ENCODE measurements at places on chromosomes 3 and 15.

DNA sequence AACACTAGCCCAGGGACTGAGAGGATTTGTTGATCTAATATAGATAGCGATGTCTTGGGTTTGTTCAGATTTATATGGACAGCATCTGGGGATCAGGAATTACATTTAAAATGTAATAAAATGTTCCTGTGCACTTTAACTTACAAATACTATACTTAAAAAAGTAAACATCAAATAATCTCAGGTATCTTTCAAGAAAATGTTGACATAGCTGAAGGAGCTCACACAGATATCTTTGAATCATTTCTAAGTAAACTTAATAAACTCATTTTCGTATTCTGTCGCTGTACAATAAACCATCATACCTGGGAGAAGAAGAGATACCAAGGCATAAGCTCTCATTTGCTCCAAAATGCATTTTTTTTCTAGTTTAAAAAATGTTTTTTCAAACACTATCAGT, 557.5 kb upstream of the NR2F2 start:
- DNase-seq: no peak

- DNase-seq: no peak
Observed at GRCh38 chr3:21041621-21042020, 709.4 kb downstream of the ZNF385D start.

GRCh38 chr3:148955544-148956346, 35.6 kb upstream of the GYG1 start:
- no peak for DNase-seq

- DNase-seq: no peak
Observed at GRCh38 chr15:46652266-46652665, 1017.4 kb downstream of the SQOR start.

- DNase-seq: no peak
Observed at GRCh38 chr3:100682056-100682853, 27.0 kb upstream of the TFG start.

GRCh38 chr3:46141813-46142212, 66.3 kb downstream of the CCR1 start:
- no peak for DNase-seq

DNA sequence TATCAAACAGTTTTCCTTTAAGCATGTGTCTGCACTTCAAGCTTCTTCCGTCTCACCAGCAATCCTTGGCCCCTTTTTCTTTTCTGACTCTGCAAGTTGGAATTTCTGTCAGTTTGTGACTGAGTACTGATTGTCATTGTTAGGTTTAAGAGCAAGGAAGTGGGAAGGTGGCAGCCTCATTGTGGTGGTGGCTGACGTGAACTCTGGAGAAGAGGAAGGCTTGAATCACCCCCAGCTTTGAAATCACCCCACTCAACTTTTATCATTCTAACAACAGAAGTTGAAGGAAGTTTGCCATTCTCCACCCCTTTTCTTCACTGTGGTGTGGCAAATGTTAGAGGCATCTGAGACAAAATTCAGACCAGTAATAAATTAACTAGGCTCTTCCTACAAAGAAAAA, 231.6 kb upstream of the AGTR1 start:
- DNase-seq: no peak

DNA sequence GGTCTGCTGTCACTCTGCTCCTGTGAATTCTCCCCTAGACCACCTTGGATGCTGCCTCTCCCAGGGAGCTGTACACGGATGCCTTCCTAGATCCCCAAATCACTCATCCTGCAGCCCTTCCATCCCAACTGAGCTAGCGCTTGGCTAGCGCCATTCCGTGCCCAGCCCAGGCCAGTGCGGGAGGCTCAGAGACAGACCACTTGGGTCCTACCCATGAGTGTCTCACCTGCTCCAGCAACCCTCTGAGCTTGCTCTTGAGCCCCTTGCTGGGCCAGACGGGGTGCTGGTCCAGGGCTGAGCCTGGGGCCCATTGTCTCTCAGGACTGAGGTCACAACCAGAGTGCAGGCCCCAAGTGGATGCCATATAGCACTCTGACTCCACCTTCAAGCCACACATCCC, 17.7 kb downstream of the SH2D7 start:
- DNase-seq: no peak

GRCh38 chr3:47888986-47889757, 86.2 kb downstream of the DHX30 start:
- no peak for DNase-seq

DNA sequence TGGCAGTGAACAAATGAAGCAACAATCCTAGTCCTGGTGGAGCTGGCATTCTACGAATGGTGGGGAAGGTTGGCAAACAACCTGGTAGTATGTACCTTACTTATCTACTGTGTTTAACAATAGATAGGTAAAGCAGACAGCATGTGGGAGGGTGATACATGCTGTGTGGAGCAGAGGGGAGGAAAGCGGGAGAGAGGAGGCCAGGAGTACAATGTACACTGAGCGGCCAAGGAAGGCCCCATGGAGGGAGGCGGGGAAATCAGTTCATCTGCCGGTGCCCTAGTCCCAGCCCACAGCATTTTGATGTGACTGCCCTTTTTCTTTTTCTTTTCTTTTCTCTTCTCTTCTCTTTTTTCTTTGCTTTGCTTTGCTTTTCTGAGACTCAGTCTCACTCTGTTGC, 5.3 kb upstream of the RHCG start:
- DNase-seq: no peak

- DNase-seq: no peak
Observed at GRCh38 chr3:4533489-4534443, 40.6 kb downstream of the ITPR1 start.

DNA sequence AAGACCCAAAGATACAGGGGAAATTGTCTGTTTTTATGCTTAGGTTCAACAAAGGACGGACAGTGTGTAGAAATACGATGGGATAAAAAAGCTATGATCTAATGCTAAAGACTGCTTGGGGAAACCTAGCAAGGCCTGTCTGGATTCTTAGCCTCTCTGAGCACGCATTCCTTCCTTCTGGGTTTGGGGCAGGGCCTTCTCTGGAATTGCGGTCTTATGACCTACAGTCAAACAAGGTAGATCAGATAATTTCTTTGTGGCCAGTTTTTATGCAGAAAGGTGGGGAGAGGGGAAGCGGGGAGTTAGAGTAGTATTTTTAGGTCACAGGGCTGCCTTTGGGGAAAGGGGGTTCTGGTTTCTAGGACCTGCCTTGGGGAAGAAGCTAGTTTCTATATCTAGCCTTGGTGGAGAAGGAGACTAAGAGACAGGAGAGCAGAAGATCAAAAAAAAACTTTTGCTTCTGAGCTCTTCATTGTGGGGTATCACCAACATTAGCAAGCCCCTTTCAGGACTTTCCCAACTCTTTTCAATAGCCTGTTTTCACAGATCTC, 39.1 kb upstream of the LIPC start:
- DNase-seq: no peak

- DNase-seq: no peak
Observed at GRCh38 chr3:45182915-45183871, 37.0 kb upstream of the CDCP1 start.

GRCh38 chr15:30962079-30962478, 29.3 kb downstream of the MTMR10 start:
- DNase-seq: no peak

DNA sequence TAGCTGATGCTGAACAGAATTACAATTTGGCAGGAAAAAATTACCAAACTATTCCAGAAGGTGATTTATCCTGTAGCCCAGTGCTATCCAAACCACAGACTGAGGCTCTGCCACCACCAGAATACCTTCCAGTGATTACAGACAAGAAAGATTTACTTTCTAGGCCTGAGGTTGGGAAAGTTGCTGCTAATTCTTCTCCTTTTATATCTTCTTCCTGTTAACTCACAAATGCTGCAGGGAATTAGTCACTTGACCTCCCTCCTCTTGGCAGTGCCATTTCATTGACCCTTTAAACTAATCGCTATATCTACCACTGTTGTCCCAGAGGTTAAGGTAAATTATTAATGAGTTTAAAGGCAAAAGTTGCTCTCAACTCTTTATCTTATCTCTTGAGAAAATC, 118.4 kb downstream of the CTNNB1 start:
- DNase-seq: no peak

GRCh38 chr3:118137778-118138177, 896.9 kb downstream of the IGSF11 start:
- no peak for DNase-seq

- no peak for DNase-seq
Observed at GRCh38 chr3:185737020-185737419, 87.8 kb downstream of the IGF2BP2 start.

DNA sequence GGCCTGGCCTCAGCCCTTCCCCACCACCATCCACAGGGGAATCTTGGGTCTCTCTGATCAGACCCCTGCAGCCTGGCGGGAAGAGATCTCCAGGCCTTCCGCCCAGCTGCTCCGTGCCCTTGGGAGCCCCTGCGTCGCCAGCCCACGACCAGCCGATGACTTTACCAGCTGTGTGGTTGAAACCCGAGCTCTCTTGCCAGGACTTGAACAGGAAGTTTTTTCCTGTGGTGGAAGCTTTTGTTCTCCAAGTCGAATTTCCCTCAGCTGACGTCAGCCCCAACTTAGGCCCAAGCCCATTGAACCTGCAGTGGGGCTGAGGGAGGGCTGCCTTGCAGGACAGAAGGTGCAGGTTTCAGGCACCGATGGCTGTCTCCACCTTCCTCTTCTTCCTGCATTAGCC, 51.7 kb upstream of the SMAD3 start:
- DNase-seq: no peak

GRCh38 chr3:170499562-170500156, 81.0 kb downstream of the CLDN11 start:
- no peak for DNase-seq

GRCh38 chr3:169493521-169494141, 169.9 kb downstream of the MECOM start:
- DNase-seq: no peak

DNA sequence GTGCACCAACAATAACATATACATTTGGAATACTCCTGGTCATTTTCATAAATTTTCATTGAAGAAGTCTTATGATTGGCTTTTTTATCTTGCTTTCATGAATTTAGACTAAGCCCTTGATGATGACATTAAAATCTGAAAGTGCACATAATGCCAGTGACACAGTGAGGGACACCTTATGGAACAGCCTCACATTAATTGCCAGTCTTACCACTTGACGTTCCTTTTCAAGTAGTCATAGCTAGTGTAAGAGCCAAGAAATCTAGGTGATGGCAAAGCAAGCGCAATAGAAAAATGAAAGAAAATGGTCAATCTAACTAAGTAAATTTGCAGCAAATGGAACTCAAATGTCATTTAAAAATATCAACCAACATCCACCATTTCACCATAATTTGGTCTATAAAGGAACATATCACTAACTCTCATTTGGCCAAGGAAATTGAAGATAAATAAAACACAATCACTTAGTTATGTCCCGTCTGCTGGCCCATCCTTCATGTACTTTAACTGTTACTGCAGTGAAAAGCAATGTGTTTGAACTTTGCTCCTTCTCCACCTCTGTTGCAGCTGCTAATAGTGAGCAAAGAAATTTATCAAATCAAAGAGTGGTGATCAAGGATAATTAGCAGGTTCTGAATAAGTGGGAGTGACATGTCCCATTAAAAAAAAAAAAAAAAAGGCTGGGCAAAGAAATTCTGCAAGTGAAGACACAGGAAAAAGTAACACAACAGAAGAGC, 110.0 kb downstream of the TJP1 start:
- DNase-seq: no peak

DNA sequence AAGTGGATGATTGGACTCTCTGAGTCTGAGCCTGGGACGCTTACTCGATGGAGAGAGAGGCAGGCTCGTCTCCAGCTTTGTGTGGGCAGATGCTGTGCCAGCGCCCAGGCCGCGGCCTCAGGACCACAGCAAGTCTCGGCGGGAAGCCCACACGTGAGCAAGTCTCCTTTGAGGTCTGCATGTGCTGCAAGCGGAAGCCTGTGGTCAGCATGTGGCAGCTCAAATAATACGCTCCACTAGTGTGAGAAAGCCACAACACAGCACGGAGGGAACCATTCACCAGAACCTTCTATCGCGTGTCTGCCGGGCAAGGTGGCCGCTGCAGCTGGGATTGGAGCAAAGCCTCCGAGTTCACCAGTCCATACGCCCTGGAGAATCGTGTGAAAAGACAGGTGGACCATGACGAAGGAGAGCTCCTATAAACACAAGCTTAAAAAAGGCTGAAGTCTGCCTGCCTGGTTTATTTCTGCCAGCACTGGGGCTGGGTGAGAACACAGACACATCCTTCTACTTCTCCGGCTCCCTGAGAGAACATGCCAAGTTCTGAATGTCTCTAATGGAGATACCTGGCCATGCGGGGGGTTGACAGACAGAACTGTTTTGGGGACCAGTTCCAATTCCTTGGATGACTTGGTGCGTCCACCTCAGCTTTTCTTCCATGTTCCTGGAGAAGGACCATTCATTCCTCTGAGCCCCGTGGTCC, 82.0 kb upstream of the LRIG1 start:
- no peak for DNase-seq

GRCh38 chr3:194447161-194447560, 39.6 kb downstream of the ATP13A3 start:
- no peak for DNase-seq

DNA sequence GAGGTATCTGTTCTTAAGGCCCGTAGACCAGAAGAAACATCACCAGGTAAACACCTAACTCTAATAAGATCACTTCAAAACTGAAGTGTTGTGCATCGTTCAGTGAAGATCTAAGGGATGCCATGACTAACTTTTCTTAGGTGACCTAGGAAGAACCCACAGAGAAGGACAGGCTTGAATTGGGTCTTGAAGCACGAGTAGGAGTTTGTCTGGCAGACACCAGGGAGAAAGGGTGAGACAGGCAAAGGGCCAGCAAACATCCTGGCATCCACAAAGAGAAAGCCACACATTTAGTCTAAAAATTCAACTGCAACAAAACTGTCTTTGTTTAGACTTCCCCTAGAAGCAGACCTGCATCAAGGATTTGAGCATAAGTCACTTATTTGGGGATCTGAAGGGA, 15.5 kb upstream of the CMTM8 start:
- no peak for DNase-seq

- no peak for DNase-seq
Observed at GRCh38 chr15:63408524-63408923, 26.9 kb upstream of the CA12 start.

GRCh38 chr3:55534876-55535275, 47.8 kb upstream of the WNT5A start:
- no peak for DNase-seq

- no peak for DNase-seq
Observed at GRCh38 chr3:119222391-119222790, 18.3 kb downstream of the B4GALT4 start.

DNA sequence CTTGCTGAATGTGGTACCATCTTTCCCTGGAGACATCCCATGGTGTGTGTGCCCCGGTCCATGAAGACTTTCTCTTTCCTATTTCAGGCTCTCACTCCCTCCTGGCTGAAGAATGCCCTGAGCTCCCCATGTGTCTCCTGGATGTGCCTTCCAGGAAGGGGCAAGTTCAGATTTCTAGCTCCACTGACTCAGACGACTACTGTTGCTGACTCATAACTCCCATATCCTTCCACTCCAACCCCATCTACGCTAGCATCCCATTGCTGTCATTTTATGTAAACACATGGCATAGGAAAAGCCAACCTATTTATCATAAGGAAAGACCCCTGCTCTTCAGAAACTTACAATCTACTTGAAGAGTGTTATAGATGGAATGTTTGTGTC, 95.0 kb downstream of the ADCY5 start:
- no peak for DNase-seq

- DNase-seq: no peak
Observed at GRCh38 chr3:34864011-34864410, 775.3 kb upstream of the ARPP21 start.

All from substantia nigra (tissue), 51 donors.